ENCODE measurements at places on chromosomes 7 and 10.

DNA sequence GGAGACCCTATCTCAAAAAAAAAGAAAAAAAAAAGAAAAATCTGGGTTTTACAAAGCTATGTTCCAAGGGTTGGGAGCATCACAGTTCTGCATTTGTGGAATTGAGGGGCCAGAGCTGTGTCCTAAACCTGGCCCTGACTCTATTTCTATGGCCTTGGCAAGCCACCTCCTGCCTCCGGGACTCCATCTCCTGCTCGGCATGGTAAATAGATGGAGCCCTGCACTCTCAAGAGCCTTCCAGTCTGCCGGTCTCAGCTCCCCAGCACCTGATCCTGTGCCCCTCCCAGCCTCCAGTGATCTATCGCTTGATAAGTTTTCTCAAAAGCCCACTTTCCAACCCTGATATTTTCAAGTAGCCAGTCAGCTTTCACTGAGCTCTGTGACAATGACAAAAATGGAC is 43.0 kb downstream of the KCNH2 start:
- no peak for DNase-seq

- no peak for DNase-seq
Measured at GRCh38 chr7:143131781-143132180, at the start of gene PIP. Gene PIP (plus strand): TSS chr7:143132077. CDS start chr7:143132117, 40 bp downstream.

DNA sequence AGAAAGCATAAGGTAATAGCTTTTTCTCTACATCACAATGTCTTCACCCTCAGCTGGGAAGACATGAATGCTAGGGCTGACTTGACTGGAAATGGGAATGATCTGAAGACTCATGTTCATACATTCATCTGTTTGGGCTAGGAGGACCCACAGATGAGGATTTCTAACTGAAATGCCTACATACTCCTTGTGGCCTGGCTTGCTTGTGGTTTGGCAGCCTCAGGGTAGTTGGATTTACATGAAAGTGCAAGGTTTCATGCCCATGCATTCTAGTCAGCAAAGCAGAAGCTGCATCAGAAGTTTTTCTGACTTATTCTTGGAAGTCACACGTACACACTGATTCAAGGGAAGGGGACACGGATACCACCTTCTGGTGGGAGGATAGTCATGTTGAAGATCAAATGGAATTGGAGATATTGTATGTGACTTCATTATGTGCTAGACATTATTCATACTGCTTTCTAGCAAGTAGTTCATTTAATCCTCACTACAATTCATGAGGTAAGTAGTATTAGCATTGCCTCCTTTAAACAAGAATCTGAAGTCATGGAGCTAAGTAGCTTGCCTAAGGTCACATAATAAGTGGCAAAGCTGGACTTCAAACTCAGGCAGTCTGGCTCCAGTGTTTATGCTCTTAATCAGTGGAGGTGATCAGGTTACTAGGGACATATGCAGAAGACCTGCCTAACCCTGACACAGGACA is 957.0 kb downstream of the LRMDA start:
- no peak for DNase-seq

DNA sequence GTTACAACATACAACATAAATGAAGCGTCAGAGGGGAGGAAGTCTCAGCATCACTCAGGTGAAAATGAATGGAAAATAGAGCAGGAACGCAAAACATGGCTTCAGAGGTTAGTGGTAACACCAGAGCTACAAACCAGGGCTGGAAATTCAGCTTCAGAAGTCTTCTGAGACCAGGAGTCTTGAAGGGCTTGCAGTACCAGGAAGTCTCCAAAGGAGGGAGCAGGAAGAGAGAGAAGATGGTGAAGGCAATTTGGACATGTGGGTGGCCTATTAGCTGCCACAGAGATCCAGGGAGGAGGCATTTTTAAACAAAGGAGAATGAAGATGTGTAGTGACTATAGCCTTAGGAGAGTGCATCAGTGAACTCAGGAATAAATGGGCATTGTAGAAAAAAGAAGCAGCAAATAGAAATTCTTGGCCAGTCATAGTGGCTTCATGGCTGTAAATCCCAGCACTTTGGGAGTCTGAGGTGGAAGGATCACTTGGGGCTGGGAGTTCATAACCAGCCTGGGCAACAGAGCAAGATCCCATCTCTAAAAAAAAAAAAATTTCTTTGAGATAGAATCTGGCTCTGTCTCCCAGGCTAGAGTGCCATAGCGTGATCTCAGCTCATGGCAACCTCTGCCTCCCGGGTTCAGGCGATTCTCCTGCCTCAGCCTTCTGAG is 9.3 kb upstream of the TET1 start:
- DNase-seq = peak; percentile 46

DNA sequence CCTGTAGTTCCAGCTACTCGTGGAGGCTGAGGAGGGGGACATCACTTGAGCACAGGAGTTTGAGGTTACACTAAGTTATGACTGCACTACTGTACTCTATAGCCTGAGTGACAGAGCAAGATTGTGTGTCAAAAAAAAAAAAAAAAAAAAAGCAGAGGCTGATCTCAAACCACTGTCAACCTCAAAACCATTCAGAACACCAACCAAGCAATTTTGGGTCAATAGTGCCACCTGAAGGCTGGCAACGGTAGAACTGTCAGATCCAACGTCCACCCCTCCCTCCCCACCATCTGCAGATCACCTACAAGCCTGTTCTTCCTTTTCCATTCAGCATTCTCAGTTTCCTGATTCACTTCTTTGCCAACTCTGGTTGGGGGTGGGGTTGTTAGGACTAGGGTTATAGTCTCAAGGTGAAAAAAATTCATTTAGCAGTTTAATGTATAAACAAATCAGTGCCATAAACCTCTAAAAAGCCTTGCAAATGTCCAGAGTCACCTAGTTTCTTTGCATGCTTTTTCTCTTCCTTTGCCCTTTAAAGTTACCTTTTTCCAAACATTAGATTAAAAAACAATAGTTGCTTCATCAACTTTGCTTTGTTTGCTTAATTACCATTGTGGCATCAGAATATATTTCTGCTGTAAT is 2.6 kb downstream of the MRPS33 start:
- DNase-seq = peak; percentile 80

- no peak for DNase-seq
Measured at GRCh38 chr10:132492323-132493025, 45.1 kb upstream of the INPP5A start.

- DNase-seq = no peak
Measured at GRCh38 chr7:136947347-136947746, 78.9 kb downstream of the CHRM2 start.

DNA sequence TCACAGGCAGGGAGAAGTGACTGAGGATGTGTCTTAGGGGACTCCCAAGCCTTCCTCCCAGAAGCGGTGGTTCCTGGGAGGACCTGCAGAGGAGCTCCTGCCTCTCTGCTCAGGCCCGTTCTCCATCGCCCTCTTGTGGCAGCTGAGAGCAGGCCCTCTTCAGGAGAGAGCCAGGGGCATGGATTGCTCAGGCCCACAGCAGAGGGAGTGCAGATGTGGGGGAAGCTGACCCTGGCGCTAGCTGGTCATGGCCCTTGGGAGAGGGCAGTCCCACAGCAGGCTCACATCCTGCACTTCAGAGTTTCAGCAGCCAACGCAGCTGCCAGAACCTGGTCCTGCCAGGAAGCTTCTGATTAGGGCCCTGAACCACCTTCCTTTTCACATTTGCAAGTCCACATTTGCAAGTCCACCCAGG is 94.8 kb upstream of the TARP start:
- DNase-seq = peak; percentile 85

DNA sequence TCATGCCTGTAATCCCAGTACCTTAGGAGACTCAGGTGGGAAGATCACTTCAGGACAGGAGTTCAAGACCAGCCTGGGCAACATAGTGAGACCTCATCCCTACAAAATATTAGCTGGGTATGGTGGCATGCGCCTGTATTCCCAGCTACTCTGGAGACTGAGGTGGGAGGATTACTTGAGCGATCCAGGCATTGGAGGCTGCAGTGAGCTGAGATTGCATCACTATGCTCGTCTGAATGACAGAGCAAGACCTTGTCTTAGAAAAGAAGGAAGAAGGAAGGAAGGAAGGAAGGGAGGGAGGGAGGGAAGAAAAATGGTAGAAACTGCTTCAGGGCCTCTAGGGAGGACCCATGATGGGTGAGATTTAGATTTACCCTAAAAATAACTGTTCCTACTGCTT is 112.3 kb downstream of the SPDYE5 start:
- DNase-seq = no peak

DNA sequence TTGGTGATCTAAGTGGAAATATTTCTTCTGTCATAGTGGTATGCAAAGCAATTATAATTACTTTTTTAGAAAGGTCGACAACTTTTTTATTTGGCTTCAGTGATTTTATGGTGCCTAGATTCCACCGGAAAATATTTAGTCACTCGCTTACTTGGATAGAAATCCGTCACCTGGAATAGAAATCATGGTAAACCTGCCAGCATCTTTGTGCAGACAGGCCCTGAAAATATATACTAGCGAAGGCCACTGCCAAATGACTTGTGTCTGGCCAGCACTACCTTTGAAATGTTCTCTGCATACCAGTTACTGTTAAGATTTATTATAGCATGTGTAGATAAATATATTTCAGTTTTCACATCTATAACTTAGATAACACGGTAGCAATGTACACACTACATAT is 226.4 kb downstream of the AGMO start:
- DNase-seq = no peak

DNA sequence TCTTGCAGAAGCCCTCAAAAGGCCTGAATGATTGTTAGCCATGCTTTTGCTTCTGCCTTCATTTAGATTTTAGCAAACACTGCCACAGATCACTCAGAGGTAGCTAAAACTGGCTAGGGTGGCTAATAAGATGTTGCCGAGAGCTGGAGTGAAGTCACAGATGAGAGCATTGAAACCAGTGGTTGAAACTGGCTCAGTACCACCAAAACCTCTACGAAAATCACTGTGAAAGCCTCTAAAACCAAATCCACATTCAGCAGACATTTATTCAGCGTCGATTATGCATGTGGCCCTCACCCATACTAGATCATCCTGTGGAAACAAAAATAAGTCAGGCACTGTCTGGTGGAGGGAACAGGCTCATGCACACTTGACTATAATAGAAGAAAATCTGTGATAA is 50.8 kb downstream of the PIK3CG start:
- DNase-seq = no peak

DNA sequence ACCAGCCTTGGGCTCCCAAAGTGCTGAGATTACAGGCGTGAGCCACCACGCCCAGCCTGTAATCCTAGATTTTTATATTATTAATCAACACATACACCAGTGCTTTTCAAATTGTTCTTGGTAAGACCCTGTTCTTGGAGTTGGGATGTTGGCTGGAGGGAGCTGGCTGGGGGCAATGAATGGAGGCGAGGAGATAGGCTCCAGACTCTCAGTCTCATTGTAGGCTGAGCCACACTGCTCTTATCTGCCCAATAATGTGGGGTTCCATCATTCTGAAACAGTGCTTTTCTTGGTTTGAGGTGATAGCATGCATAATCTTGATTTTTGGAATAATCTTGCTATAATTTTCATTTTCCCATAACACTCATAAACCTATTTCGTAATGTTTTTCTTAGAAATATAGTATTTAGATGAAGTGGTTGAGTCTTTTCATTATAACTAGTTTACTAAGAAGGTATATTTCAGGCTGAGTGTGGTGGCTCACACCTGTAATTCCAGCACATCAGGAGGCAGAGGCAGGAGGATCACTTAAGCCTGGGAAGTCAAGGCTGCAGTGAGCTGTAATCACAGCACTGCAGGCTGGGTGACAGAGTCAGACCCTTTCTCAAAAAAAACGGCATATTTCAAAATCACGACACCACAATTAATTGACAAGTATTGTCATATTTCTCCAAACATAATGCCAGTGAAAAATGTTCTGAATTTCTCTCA is 65.1 kb upstream of the LYZL2 start:
- DNase-seq = peak; percentile 57

GRCh38 chr7:95397381-95397780 is 1.2 kb upstream of the PON3 start:
- no peak for DNase-seq

DNA sequence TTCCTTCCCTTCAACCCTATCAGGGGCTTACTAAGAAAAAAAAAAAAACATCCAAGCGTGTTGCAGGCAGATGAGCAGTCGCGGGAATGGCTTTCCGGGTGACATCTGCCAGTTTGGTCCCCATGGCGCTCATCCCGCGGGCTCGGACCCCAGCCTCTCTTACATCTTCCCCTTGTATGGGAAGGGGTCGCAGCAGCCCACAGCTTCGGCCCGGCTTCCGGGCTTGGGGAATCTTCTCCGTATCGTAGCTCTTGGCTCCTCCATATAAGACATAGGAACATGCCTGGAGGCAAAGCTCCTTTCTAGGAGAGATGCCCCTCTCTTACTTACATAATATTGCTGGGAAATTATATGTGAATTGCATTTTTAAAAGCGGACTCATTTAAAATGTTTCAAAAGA is 99.5 kb downstream of the CUX1 start:
- no peak for DNase-seq

GRCh38 chr10:116429288-116429977 is 1.8 kb downstream of the PNLIPRP3 start:
- DNase-seq = no peak

- DNase-seq = no peak
Measured at GRCh38 chr7:115145512-115145911, 223.6 kb downstream of the MDFIC start.

GRCh38 chr10:27834476-27834875 is 88.9 kb upstream of the MKX start:
- DNase-seq = no peak

DNA sequence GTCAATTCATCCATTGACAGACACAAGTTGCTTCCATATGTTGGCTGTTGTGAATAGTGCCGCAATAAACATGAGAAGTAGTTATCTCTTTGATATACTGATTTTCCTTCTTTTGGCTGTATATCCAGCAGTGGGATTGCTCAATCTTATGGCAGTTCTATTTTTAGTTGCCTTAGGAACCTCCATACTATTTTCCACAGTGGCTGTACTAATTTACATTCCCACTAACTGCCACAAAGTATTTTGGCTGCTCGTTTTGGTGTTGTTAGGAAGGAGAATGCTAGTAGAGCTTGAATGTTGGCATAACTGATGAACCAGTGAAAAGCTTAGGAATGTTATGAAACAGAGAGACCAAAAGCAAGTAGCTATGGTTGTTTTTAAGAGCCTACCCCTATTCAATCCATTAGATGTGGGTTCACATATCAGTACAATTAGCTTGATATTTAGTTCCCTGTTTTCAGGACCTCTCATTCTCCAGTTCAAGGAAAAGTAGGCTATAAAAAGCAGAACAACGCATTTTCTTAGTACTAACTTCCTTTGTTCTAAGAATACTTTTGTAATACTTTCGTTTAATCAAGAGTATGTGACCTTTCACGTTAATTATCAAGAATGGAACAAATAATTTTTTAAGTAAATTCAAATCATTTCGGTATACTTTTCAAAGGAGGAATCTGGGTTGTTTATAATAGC is 100.3 kb downstream of the FAS start:
- no peak for DNase-seq

DNA sequence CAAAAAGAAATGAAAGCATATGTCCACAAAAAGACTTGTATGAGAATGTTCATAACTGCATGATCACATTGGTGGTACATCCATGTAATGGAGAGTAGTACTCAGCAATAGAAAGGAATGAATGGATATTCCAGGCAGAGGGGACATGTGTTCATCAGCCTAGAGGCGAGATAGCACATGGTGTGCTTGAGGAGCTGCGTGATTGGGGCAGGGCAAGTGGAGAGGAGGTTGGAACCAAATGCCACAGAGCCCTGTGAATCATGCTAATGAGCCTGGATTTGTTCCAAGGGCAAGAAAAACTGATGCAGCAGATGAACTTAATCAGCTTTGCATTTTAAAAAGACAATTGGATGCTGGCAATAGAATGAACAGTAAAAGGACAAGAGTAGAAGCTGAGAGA is 73.3 kb downstream of the C10orf90 start:
- DNase-seq = no peak

Data from stimulated activated CD8-positive, alpha-beta memory T cell treated with anti-CD3 and anti-CD28 coated beads, Interleukin-4, amount 100 ng/mL, for 48 hours (primary cell).